IPS-NIHi11 (cell line): ENCODE measurements at places on chromosomes 2 and 18.

- peak; percentile 52 for DNase-seq
Measured at GRCh38 chr18:63848159-63848558, 39.3 kb upstream of the SERPINB2 start.

- DNase-seq: peak; percentile 18
Measured at GRCh38 chr2:137508739-137509384, 455.4 kb upstream of the HNMT start.

GRCh38 chr2:60862642-60863041 is 18.7 kb upstream of the REL start:
- no peak for DNase-seq

DNA sequence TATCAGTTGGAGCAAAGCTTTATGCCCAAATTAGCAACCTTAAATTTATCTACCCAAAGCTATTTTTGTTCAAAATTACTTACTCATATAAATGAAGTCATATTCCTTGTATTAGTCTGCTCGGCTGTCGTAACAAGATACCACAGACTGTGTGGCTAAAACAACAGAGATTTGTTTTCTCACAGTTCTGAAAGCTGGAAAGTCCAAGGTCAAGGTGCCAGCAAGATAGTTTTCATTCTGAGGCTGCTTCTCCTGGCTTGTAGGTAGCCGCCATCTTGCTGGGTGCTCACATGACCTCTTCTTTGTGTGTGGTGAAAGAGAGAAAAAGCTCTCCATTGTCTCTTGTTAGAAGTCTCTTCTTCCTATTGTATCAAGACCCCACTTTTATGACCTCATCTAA is 15.7 kb upstream of the DPP10 start:
- DNase-seq: no peak

GRCh38 chr2:38572167-38572566 is 30.6 kb downstream of the HNRNPLL start:
- no peak for DNase-seq

DNA sequence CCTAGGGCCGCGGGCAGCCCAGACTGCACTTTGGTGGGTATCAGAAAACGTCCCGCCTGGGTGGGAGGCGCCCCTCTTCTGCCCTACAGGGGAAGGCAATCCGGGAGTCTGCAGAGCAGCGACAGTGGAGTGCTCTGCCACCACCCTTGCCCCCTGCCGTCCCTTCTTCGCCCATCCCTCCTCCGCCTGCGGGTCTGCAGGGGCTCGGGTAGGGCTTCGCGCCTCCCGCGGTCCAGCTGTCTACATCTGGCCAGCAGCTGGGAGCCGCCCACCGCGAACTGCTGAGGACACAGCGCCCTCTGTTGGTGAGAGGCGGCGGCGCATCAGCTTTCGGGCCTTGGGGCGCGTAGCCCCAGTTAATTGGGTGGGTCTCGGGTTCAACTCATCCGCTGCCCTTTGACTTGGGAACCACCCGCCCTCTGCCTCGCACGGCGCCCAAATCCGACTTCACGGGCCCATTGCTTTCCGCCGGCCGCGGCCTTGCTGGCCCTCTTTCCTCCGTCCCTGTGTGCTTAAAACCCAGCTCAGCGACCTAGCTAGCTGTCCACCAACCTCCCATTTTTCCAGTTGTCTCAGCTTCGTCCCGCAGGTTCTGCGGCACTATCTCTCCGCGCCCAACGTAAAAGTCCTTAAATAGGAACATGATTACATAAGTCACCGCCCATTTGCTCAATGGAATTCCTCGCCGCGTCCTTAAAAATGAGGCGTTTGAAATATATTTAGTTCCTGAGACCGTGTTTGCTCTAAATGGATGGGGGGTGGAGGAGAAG is 17.6 kb downstream of the WNT10A start:
- peak; percentile 90 for DNase-seq

DNA sequence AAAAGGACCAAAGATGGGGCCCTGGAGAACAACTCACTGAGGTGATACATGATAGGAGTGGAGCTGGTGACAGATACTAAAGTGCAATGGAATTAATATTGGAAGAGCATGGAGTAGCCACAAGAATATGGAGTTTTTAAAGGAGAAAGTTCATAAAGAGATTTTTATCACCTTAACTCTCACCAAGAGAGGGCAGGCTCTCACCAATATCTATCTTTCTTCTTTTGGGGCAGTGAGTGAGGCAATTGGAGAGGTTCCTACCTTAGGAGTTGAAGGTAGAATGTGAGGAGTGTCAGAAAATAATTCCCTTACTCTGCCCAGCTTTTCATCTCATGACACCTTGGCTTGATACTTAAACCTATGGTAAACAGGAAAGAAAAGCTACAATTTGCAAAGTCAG is 233.7 kb upstream of the CWC22 start:
- DNase-seq: no peak

DNA sequence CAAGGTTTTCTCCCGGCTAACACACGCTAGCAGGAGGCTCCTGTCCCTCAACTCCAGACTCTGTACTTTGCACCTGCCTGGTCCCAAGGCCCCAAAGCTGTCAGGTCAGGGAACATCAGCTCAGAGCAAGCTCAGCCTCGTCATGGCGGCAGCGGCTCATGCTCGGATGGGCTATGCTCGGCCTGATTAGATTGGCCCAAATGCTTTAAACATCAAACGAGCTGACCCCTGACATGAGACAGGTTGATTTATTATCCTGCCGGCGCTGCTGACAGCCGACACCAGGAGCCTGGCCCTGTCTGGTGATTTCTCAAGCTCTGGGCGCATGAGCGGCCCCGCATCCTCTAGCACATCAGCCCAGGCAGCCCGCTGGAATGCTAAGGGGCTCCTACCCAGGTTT is 436.4 kb downstream of the EIPR1 start:
- no peak for DNase-seq

- DNase-seq: no peak
Measured at GRCh38 chr2:88471083-88471942, 18.8 kb upstream of the FOXI3 start.

GRCh38 chr2:73268830-73269685 is 15.2 kb downstream of the FBXO41 start:
- peak; percentile 93 for DNase-seq

GRCh38 chr2:156803967-156804366 is 367.8 kb downstream of the GPD2 start:
- no peak for DNase-seq

GRCh38 chr18:26458526-26459232 is 89.7 kb downstream of the KCTD1 start:
- DNase-seq: no peak

DNA sequence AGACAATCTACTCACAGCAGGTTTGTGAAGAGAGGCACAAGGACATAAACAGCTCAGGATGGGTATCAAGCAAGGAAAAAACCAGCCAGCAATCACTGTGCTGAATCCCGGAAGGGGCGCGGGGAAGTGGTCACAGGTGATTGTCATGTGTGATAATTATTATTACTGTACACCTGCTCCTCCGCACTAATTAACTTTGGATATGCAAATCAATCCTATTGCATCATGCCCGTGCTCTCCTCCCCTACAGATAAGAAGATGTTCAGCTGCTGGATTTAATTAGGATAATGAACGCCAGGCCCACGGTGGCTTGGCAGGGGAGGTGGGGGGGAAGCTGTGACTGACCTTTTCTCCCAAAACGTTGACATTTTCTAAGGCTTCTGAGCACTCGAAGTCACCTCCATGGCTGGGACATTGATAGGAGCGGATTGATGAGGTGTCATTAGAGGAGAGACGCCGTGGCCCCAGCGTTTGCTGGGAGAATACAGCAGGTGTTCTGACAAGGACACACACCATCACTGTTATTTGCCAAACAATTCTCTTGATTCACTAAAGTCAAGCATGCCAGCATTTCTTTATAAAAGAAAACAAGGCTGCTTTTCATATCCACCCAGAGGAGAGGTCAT is 160.3 kb upstream of the VRK2 start:
- no peak for DNase-seq

- DNase-seq: peak; percentile 8
Measured at GRCh38 chr2:240930631-240931318, 24.6 kb downstream of the CROCC2 start.

DNA sequence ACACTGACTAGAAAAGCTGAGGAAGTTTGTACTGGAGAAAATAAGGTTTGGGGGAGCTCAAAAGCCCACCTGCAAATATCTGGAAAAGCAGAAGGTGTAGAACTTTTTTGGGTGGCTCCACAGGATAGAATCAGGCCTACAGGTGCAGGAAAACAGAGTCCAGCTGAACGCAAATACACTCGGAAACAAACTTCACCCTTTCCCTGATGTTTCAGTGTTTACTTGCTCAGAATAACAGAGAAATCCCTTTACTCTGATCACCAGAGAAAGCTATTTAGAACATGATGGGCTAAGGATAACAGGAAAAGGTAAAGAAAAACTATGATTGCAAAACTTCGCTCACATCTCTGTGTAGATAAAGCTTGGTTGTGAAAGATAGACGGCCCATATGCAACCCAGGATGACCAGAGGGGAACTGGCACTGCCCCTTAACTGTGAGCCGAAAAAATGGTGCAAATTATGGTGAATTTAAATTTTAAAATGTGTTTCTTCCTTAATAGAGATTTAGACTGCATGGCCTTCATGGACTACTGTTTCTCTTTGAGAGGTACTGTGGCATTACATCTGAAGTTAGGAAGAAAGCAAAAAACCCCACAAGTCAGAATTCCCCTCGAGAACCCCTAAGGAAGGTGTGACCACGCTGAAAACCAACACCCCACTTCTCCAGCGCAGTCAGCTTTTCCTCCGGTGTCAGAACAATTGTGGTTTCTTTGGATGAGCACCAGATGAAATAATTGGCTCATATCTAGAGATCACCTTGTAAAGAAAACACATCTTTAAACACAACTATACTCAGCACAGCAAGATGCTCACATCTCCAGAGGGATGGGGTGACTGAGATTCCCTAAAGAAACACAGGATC is 84.5 kb upstream of the TMEM247 start:
- no peak for DNase-seq

- DNase-seq: no peak
Measured at GRCh38 chr2:202808754-202809153, 62.8 kb downstream of the ICA1L start.

- no peak for DNase-seq
Measured at GRCh38 chr18:9987931-9988330, 74.1 kb downstream of the VAPA start.

- peak; percentile 65 for DNase-seq
Measured at GRCh38 chr2:15673919-15674636, 82.4 kb downstream of the DDX1 start.

- DNase-seq: no peak
Measured at GRCh38 chr18:34730774-34731173, 20.7 kb downstream of the DTNA start.

DNA sequence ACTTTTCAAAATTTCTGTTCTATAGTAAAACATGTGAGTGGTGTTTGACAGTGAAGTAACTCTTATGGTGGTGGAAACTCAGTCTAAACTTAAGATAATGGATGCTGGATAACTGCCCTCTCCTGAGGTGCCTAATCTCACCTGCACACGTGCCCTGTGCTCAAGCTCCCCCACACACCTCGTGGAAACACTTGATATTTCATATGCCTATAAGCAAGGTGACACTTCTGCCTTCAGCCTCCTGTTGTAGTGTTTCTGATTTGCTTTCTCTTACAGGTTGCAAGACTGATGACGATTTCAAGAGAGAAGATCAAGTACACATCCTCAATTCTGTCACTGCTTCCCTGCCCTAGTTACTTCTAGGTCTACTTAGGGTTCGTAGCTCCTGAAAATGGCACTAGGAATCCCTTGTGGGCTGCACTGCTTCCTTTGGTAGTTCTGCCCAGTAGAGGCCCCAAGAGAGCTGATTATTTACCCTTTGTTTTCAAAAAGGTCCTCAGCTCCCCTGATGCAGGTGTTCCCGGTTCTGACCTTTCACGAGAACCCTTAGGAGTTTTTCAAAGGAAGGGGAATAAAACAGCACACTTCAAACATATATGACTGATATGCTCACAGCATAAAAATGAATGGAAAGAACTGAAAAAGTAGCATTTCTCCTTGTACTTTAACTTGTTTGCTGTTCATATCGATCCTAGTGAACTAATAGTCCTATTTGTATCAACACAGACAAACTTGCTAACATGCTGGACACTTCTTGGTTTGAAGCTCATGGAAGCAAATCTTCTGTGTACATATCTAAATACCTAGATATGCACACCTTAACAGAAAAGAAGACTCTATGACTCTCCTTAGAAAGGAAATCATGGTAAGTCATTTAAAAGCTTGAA is 6.7 kb downstream of the CAVIN2 start:
- DNase-seq: no peak

- DNase-seq: no peak
Measured at GRCh38 chr18:22490429-22490846, 72.7 kb upstream of the CTAGE1 start.

DNA sequence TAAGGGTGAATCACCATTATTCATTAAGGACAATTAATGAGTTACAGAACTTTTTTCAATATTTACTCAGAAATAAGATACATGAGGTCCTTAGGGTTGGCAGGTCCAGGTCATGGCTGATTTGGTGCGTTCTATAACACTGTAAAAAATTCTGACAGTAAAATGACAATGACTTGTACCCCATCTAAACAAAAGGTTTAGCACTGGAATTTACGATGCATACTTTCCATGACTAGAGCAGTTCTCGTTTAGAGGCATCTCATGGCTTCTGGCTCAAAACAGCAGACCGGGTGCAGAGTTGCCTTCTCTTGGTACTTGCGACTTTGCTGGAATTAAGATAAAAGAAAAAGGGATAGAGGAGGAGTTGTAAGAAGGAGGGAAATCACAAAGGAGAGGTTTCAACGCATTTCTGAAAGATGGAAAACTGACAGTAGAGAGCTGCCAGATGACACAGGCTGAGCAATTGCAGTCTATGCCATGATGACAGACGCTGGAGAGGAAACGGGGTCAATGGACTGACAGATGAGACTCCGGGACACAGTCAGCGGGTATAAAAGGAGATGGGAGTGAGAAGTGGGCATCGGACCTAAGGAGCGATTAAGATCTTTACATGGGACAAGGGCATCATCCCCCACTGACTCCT is 4.1 kb upstream of the CYS1 start:
- no peak for DNase-seq

- DNase-seq: no peak
Measured at GRCh38 chr2:84435345-84436025, 23.6 kb downstream of the SUCLG1 start.

DNA sequence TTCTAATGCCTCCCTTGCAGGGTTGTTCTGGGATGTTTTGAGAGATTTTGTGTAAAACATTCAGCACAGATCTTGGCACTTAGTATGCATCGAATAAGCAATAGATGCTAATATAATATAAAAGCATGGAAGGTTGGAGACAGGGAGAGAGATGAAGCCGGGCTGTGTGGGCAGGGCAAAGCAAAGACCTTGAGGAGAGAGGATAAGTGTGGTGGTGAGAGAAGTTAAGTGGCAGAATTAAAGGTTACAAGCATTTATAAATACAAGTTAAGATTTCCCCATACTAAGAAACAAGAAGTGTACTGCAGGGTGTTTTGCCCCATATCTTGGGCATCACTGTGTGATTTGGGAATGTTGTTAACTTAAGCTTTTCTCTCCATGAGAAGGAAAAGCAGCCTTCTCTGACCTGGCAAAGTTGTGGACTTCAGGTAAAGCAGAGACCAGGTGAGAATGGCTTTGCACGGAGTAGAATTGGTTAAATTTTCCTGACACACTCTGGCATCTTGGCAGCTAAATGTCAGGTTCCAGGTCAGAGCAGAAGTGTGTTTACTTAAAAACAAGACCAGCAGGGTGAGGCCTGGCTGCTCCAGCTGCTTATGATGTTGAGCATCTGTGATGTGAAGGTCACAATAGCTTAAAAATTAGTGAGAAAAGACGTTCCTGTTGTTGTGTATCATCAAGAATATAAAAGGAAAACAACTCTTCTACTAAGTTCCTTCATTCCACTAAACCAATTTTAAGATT is 288.5 kb upstream of the HNMT start:
- no peak for DNase-seq

- DNase-seq: no peak
Measured at GRCh38 chr2:234626566-234627130, 129.8 kb upstream of the ARL4C start.
